ENCODE measurements at places on chromosomes 5 and 9.
A peak's percentile ranks its signal among the peaks of the same experiment; 100 is the strongest.

GRCh38 chr9:117359910-117360309, 54.9 kb downstream of the ASTN2 start:
- DNase-seq: no peak

- no peak for DNase-seq
Observed at GRCh38 chr9:111938427-111938800, 41.8 kb downstream of the UGCG start.

DNA sequence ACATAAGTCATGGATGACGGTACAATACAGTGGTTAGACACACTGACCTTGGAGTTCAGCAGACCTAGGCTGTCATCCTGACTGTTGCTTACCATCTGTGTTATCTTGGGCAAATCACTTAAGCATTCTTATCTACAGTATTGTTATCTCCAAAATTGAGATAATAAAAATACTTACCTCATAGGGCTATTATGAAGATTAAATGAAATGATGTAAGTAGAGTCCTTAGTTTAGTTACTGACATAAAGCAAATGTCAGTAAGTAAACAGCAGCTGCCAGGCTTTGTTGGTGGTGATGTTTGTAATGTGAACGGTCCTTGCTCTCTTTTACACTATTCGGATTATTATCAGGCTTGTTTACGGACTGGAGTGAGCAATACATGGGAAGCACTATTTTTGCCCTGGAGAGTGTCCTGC, 107.3 kb upstream of the DPYSL3 start:
- DNase-seq: peak; percentile 44

DNA sequence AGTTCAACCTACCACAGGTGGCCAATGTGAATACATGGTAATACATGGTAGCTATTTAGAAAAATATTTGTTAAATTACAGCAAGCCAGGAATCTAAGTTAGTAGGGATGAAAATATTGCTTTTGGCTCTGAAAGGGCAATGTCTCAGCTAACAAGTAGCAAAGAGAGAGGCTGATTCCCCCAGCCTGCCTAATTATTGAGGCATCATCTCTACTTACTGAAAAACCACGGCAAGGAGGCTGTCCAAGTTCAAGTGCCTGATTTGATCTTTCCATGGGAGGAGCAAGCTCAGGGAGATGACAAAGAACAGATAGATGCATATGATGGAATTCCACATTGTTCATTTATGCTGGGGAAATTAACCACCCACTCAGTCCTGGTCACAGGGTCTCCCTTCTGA, 28.7 kb upstream of the UBTD2 start:
- no peak for DNase-seq

DNA sequence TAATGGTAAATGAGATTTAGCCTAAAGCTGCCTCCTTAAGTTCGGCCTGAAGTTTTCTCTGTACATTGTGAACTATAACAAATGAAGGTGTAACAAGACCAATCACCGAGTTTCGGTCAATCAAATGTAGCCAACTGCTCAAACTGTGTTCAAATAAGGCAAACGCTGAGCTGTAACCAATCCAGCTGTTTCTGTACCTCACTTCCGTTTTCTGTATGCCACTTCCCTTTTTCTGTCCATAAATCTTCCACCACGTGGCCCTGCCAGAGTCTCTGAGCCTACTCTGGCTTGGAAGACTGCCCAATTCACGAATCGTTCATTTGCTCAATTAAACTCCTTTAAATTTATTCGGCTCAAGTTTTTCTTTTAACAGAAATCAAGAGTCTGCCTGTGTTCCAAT, 193.5 kb upstream of the KLF9 start:
- no peak for DNase-seq

- DNase-seq: no peak
Observed at GRCh38 chr5:29845206-29845605, 1348.3 kb upstream of the CDH6 start.

GRCh38 chr9:127522727-127523126, 71.4 kb downstream of the LRSAM1 start:
- no peak for DNase-seq

DNA sequence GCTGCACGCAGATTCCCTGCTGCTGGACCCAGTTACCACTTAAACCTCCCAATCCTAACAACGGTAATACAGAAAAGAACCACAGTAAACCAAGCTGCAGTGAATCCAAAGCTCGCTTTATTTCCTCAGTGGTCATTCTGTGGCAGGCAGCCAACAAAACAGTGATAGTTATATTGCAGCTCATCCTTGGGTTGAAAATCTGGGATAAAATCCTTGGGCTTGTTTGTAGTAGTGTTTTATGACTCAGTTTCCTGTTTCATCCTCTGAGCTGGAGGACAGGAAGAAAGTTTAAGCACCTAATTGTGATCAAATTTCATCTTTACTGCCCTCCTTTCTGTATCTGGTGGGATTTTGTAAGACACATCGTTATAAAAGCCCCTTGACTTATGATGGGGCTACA, 31.4 kb downstream of the HMGCR start:
- peak; percentile 61 for DNase-seq

GRCh38 chr9:107112707-107113243, 170.3 kb upstream of the RAD23B start:
- DNase-seq: no peak

- no peak for DNase-seq
Observed at GRCh38 chr9:134176599-134176968, 12.2 kb upstream of the RNU6ATAC start.

All from choroid plexus epithelial cell (primary cell).